ENCODE measurements at places on chromosomes 3 and 15. TPM values are rescaled to one million over a fixed set of nuclear protein-coding genes. Genes with fewer than 3 reads are reported as not detected.

- H3K4me1 ChIP-seq = peaks cover 15% of the 10 kb centered on the region
- peak; percentile 56 for DNase-seq
- no peak overlapping the region for H3K27ac ChIP-seq
- H3K27me3 ChIP-seq = no peaks in the 10 kb centered on the region
- H3K36me3 ChIP-seq = no peaks in the 10 kb centered on the region
These were observed 40.6 kb downstream of the SLC25A26 start for GRCh38 chr3:66261355-66261754.

SSUH2 gene
- under 0.01 TPM for total RNA-seq

GRCh38 chr3:61723038-61723437 is 161.7 kb downstream of the PTPRG start:
- DNase-seq = no peak
- H3K36me3 ChIP-seq = no peaks in the 10 kb centered on the region
- H3K27ac ChIP-seq = no peak overlapping the region

DNA sequence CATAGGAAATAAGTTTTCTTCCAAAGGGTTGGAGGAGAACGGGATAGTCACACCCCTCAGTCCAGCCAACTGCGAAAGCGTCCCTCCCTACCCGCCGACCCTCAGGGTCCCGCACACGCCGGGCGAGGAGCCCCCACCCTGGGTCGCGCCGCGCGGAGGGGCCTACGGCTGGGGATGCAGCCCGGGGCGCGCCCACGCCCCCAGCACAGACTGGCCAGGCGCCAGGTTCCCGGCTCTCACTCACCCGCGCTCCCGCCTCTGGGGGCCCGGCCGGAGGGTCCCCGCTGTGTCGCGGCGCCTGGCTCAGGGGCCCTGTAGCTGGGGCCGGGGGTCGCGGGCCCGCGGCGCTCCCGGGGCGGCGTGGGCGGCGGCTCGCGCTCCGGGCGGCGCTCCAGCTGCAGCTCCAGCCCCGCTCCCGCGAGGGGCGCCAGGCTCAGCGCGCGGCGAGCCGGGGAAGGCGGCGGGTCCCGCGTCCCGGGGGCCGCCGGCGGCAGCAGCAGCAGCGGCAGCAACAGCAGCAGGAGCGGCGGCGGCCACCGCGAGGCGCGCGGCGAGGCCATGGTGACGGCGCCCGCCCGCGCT is 375 bp downstream of the HEG1 start:
- H3K27me3 ChIP-seq = no peaks in the 10 kb centered on the region
- peak; percentile 20 for DNase-seq
- peaks cover 7% of the 10 kb centered on the region for H3K36me3 ChIP-seq
- H3K27ac ChIP-seq = peak overlapping the region; percentile 94

GRCh38 chr3:24375947-24376384 is 118.7 kb downstream of the THRB start:
- H3K4me1 ChIP-seq = no peaks in the 10 kb centered on the region
- no peak overlapping the region for H3K4me3 ChIP-seq
- DNase-seq = no peak
- H3K27ac ChIP-seq = no peak overlapping the region
- no peaks in the 10 kb centered on the region for H3K27me3 ChIP-seq

DNA sequence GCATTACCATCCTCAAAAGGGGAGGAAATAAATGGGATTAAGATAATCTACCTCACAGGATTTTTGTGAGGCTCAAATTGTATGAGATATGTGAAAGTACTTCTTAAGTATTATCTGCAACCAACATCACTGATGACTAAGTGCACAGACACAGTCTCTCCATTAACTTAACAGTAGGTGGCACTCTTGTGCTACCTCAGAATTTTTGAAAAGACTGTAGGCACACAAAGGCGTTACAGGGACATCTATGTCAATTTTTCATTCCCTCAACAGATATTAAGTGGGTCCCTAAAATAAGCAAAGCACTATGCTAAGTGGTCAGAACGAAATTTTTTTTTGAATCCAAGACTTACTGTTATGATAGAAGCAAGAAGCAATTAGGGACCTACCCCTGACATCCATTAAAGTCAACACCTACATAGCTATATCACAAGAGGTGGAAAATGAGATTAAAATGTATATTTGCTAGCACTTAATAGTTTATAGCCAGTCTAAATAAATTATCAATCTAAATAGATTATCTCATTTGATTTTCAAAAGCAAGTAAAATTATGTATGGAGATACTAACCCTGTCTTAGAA is 52.9 kb downstream of the RYK start:
- no peak overlapping the region for H3K27ac ChIP-seq
- no peak overlapping the region for H3K4me3 ChIP-seq
- peaks cover 17% of the 10 kb centered on the region for H3K36me3 ChIP-seq
- no peaks in the 10 kb centered on the region for H3K27me3 ChIP-seq
- peak; percentile 83 for DNase-seq

DNA sequence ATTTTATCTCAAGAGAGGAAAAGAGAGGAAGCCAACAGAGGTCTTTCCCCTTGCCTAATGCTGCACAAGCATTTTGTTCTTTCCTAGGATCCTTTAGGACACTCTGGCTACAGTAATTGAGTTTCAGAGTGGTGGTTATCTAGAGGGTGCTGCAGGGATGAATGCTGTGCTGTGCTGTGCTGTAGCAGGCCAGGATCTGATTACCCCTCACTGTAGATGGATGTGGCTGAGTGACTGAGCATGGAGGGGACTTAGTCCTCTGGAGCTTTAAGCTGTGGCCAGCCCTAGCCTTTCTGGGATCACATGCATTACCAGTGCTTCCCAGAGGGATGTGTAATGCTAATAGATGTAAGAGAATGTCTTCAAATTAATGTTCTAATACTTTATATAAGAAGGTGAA is 94.8 kb downstream of the SLC9A9 start:
- no peaks in the 10 kb centered on the region for H3K27me3 ChIP-seq
- H3K4me3 ChIP-seq = no peak overlapping the region
- H3K36me3 ChIP-seq = no peaks in the 10 kb centered on the region

CCDC12 gene
- total RNA-seq = 15.2 TPM

DNA sequence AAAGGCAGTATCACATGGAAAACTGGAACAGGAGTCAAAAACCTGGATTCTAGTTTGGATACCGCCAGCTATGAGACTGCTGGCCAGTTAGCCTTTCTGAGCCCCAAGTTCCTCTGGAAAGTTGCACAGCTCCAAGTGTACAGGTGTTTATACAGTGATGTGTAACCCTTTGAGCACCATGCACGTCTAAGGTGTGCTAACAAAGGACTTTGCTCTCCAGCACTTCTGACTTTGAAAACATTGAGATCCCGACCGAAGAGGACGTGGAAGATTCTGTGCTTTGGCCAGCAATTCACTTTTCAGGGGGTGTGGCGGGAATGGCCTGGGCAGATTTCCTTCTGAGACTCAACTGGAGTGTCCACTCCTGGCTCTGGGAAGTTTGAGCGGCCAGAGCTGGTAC is 45.8 kb upstream of the UMPS start:
- no peak for DNase-seq
- H3K4me1 ChIP-seq = no peaks in the 10 kb centered on the region
- H3K27ac ChIP-seq = no peak overlapping the region
- H3K27me3 ChIP-seq = peaks cover 18% of the 10 kb centered on the region

GRCh38 chr15:78804391-78804792 is 6.9 kb downstream of the ADAMTS7 start:
- no peak overlapping the region for H3K4me3 ChIP-seq
- no peak for DNase-seq
- no peak overlapping the region for H3K27ac ChIP-seq
- H3K36me3 ChIP-seq = peaks cover 6% of the 10 kb centered on the region

GRCh38 chr3:52076896-52077780 is 20.8 kb upstream of the DUSP7 start:
- no peaks in the 10 kb centered on the region for H3K27me3 ChIP-seq
- H3K36me3 ChIP-seq = peaks cover 4% of the 10 kb centered on the region
- H3K27ac ChIP-seq = no peak overlapping the region
- H3K4me1 ChIP-seq = peaks cover 3% of the 10 kb centered on the region
- H3K4me3 ChIP-seq = no peak overlapping the region

- H3K4me3 ChIP-seq = no peak overlapping the region
- H3K4me1 ChIP-seq = no peaks in the 10 kb centered on the region
- no peaks in the 10 kb centered on the region for H3K27me3 ChIP-seq
- H3K36me3 ChIP-seq = no peaks in the 10 kb centered on the region
These were observed 139.3 kb downstream of the SOX2 start for GRCh38 chr3:181851063-181851462.

DNA sequence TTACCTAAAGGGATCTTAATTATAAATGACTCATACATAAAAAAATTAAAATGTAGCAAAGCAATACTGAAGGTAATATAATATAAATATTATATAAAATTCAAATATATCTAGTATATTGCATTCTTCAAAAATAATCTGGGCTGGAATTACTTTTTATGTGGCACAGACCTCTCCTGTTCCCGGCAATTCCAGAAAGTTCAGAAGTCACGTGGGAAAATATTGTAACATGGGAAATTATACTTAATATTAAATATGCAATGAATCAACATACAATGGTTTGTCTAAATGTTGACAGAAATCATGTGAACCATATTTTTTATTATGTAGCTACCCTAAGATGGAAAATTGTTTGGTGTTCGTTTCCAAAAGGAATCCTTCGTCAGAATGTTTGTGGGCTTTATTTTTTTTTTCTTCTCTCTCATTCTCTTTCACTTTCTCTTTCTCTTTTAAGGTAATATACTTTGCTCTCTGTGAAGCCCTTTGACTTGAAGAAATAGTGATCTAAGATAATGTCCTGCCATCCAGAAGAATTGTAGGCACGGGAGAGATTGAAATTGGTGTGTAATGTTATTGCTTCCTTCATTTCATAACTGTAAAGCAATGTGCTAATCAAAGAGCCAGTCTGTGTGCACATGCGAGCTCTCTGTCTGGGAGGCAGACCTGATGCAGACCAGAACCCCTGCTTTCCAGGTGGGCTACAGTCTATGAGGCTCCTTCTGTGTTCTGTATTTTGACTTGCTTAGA is 559.4 kb downstream of the NR2F2 start:
- no peak for DNase-seq
- H3K36me3 ChIP-seq = no peaks in the 10 kb centered on the region
- no peaks in the 10 kb centered on the region for H3K27me3 ChIP-seq

GRCh38 chr3:129746629-129747028 is 140.2 kb upstream of the PLXND1 start:
- no peak overlapping the region for H3K27ac ChIP-seq
- no peak overlapping the region for H3K4me3 ChIP-seq
- no peak for DNase-seq
- H3K4me1 ChIP-seq = peaks cover 3% of the 10 kb centered on the region
- H3K27me3 ChIP-seq = no peaks in the 10 kb centered on the region

- H3K36me3 ChIP-seq = peaks cover 4% of the 10 kb centered on the region
- peaks cover 26% of the 10 kb centered on the region for H3K4me1 ChIP-seq
- no peaks in the 10 kb centered on the region for H3K27me3 ChIP-seq
- DNase-seq = no peak
These were observed 3.2 kb downstream of the SLC6A6 start for GRCh38 chr3:14405360-14406238.

- H3K4me1 ChIP-seq = peaks cover 23% of the 10 kb centered on the region
- peaks cover 17% of the 10 kb centered on the region for H3K36me3 ChIP-seq
- no peak overlapping the region for H3K4me3 ChIP-seq
- H3K27ac ChIP-seq = 0 out of 2 replicates have a peak overlapping the region, but pooled peaks have one; percentile 14
- no peak for DNase-seq
These were observed 2.4 kb downstream of the KLHDC8B start for GRCh38 chr3:49173792-49174170.

- DNase-seq = no peak
- no peaks in the 10 kb centered on the region for H3K27me3 ChIP-seq
- no peaks in the 10 kb centered on the region for H3K4me1 ChIP-seq
- no peak overlapping the region for H3K4me3 ChIP-seq
- no peak overlapping the region for H3K27ac ChIP-seq
These were observed 91.1 kb downstream of the WNT7A start for GRCh38 chr3:13788522-13789424.

OR5H15 gene
- not detected for total RNA-seq

- no peaks in the 10 kb centered on the region for H3K27me3 ChIP-seq
- H3K36me3 ChIP-seq = no peaks in the 10 kb centered on the region
- no peak overlapping the region for H3K4me3 ChIP-seq
- DNase-seq = peak; percentile 57
- H3K4me1 ChIP-seq = peaks cover 39% of the 10 kb centered on the region
These were observed 239.0 kb upstream of the LRTM1 start for GRCh38 chr3:55166576-55167555.

- peak overlapping the region; percentile 43 for H3K4me3 ChIP-seq
- no peaks in the 10 kb centered on the region for H3K4me1 ChIP-seq
- peak; percentile 19 for DNase-seq
- H3K27ac ChIP-seq = no peak overlapping the region
- H3K36me3 ChIP-seq = no peaks in the 10 kb centered on the region
These were observed 42.5 kb downstream of the TPRA1 start for GRCh38 chr3:127547761-127548605.

DNA sequence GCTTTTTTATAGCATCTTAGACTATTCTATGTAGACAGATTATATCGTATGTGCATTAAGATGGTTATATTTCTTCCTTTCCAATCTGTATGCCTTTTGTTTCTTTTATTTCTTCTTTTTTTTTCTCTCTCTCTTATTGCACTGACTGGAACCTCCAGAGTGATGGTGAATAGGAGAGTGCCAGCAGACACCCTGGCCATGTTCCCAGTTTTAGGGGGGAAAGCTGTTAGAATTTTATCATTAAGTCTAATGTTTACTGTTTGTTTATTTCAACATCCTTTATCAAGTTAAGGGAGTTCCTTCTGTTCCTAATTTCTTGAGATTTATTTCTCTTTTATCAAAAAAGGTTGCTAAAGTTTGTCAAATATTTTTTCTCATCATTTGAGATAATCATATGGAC is 116.6 kb upstream of the LRTM1 start:
- no peak overlapping the region for H3K4me3 ChIP-seq
- no peaks in the 10 kb centered on the region for H3K36me3 ChIP-seq
- no peak overlapping the region for H3K27ac ChIP-seq

GJD2 gene
- total RNA-seq = not detected

GOLGA8R gene
- 1.1 TPM for total RNA-seq

GRCh38 chr3:152348436-152349177 is 79.9 kb downstream of the MBNL1 start:
- H3K4me3 ChIP-seq = no peak overlapping the region
- peak; percentile 45 for DNase-seq
- no peaks in the 10 kb centered on the region for H3K27me3 ChIP-seq
- no peak overlapping the region for H3K27ac ChIP-seq

DNA sequence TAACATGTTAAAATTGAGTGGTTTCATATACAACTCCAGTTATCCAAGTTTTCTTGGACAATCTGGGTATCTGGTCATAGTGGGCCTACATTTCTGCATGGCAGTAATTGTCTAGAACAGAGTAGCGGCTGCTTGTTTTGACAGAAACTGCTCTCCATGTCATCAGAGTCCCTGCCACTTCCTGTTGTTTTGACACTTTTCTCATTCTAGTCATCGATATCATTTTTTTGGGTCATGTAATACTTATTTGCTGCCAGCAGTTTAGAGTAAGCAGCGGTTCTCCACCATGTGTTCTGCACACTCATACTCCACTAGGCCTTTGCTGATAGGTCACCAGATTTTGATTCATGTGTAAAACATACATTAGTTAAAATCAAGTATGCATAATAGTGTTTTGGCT is 81.5 kb downstream of the SLC25A26 start:
- H3K27me3 ChIP-seq = no peaks in the 10 kb centered on the region
- H3K36me3 ChIP-seq = no peaks in the 10 kb centered on the region

TMEM207 gene
- total RNA-seq = not detected

Data from IMR-90 (cell line).